ENCODE measurements at places on chromosomes 11 and 22.

DNA sequence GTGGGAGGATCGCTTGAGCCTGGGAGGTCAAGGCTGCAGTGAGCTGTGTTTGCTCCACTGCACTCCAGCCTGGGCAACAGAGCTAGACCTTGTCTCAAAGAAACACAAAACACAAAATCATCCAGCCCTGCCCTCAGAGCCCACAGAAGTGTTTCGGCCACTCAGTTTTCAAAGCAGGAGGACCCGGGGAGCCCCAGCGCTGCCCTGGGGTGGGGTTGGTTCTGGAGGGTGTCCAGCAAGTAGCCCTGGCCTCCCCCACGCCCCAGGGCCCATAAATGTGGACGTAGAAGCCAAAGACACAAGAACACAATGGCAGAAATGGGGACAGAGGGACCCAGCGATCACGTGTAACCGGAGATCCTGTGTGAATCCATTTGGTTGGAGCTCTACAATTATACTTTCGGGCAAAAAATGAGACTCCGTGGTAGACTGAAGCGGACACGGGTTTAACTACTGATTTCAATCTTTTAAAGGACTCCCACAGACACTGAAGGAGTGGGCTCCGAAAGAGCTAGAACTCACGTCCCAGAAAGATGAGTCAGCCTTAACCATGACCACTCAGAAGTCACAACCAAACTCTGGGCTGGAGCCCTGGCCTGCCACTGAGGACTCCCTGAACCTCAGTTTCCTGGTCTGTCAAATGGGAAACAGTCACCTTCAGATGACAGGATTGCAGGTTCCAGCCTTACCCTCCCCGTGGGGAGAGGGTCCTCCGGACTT, 9.0 kb upstream of the CYTH4 start:
- DNase-seq: peak; percentile 53

DNA sequence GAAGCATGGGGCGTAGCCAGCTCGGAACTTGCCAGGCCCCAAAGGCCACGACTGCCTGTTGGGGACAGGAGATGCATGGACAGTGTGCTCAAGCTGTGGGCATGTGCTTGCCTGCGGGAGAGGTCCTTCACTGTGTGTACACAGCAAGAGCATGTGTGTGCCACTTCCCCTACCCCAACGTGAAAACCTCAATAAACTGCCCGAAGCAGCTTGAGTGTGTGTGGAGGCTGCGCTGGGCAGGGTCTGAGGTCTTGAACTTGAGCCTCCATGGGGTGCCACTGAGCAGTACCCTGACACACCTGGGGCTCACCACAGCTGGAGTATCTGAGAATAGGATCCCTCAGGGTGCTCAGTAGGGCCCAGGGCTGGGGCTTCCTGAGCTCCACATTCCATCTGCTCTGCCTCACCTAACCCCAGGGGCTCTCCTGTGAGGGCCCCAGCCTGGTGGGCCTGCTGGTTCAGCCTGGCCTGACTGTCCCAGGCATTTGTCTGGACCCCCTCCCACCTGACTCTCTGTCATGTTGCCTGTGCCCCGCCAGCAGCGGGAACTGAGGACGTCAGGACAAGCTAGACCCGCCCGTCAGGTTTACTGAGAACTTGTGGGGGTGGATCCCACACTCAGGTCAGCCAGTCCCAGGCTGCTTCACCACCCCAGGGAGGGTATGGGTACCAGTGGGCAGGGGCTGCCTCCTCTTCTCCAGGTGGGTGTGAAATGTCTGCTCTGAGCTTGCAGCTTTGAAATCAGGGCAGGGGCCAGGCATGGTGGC, 3.2 kb downstream of the RASSF7 start:
- DNase-seq: no peak

DNA sequence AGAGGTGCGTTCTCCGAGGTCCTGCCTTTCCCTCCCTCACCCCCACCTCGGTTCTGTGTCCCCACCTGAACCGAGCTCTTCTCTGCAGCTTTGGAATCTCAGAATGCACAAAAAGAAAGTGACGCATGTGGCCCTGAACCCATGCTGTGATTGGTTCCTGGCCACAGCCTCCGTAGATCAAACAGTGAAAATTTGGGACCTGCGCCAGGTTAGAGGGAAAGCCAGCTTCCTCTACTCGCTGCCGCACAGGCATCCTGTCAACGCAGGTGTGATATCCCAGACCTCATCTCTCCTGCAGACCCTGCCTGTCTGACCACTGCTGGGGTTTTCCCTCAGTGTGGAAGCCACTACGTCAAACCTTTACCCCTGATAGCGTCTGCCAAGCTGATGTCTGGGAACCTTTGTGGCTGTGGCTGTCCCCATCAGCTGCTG, 13.9 kb downstream of the ACP2 start:
- DNase-seq: no peak

DNA sequence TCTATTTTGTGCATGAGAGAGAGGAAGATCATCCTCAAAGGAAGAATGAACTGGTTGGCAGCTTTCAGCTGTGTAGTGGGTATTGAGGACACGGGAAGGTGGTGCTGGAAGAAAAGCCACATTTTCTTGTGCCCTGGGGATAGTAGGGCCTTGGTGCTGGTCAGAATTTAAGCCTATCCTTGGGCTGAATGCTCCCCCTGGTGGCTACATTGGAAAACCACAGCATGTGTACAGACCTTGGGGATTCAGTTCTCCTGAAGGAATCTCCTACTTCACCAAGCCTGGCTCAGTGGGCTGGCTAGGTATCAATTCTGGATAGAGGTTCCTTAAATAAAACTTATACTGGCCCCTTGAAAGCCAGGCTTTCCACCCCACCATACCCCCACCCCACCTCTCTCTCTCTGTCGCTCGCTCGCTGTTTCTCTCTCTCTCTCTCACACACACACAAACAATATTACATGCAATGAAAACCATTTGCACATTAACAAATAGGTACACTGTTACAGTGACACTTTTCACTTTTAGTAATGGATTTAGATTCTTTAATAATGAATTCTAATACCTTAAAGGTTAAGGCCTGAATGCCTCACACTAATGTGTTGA, 2.8 kb upstream of the OR51M1 start:
- DNase-seq: peak; percentile 28

DNA sequence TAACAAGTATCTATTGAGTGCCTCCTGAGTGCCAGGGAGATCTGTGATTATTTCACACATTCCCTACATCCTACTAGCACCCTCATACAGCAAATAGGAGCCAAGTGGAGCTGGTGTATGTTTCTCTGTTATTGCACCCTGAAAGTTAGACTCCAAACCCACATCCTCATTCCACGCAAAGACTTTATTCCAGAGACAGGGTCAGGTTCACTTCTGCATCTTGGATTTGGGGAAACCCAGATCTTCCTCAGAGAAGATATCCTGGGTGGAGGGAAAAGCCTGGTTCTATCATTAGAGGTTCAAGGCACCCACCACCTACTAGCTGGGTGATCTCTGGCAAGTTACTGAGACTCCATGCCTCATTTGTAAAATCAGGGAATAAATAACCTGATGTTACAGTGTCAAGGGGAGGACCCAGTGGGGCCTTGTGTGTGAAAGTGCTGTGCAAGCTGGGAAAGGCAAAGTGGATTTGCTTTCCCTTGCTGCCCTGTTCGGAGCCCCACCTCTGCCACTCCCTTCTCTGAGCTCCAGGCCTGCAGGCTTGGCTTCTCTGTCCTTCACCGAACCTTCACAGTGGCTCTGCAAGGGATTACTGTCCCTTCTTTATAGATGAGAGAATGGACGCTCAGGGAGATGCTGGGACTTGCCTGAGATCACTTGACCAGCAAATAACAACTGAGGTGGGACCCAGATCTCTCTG, 991 bp upstream of the SLCO2B1 start:
- no peak for DNase-seq

- no peak for DNase-seq
These were observed 12.4 kb downstream of the CYTH4 start for GRCh38 chr22:37294747-37295146.

DNA sequence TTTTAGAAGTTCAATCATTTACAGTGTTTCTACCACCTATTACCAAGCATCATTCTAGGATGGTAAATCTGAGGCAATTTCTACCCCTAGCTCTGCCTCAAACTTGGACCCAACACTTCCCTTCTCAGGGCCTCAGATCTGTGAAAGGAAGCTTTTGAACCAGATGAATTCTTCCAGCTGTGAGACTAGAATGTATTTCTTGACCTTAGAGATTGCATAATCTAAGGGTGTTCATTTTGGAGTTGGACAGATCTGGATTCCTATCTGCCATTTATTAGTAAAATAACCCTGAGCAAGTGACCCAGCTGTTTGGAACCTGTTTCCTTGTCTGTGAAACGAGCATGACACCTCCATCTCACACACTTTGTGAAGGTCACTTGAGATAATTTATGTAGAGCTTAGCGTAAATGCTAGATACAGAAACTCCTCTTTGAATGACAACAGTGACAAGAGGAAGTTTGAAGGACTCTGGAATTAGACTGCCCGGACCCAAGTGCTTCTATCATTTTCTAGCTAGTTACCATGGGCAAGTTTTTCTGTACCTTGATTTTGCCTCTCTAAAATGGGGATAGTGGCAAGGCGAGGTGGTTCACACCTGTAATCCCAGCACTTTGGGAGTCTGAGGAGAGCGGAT, 3.8 kb upstream of the INTS5 start:
- DNase-seq: no peak

GRCh38 chr11:7632211-7632610, 41.1 kb downstream of the CYB5R2 start:
- DNase-seq: no peak

All from non-pigmented ciliary epithelial cell (primary cell).